Fibroblast of villous mesenchyme (primary cell): ENCODE measurements at places on chromosomes 2 and 18. TPM values are rescaled to one million over a fixed set of nuclear protein-coding genes. Genes with fewer than 3 reads are reported as not detected.

SLC9A4 gene
- total RNA-seq: under 0.01 TPM in 1 of 2 replicates, not detected in the other

INHBB gene
- under 0.01 TPM in 2 replicates for total RNA-seq

PMAIP1 gene
- 25.4 and 25.5 TPM in 2 replicates for total RNA-seq

KIAA2012 gene
- total RNA-seq: under 0.01 TPM in 2 replicates

UPP2 gene
- total RNA-seq: not detected in 2 replicates

NEU2 gene
- total RNA-seq: not detected in 2 replicates

COX5B gene
- 270 and 304 TPM in 2 replicates for total RNA-seq

STARD6 gene
- total RNA-seq: 0.43 TPM in 1 of 2 replicates, not detected in the other

CDH20 gene
- total RNA-seq: under 0.01 and 0.32 TPM in 2 replicates

SLC16A14 gene
- 1.3 and 3.5 TPM in 2 replicates for total RNA-seq

SDC1 gene
- 68.0 and 110 TPM in 2 replicates for total RNA-seq

LDLRAD4 gene
- total RNA-seq: 0.43 and 0.97 TPM in 2 replicates

NETO1 gene
- total RNA-seq: 0.64 and 5.6 TPM in 2 replicates

MAIP1 gene
- 22.9 and 29.8 TPM in 2 replicates for total RNA-seq
